ENCODE measurements at places on chromosomes 4 and X. TPM values are rescaled to one million over a fixed set of nuclear protein-coding genes. Genes with fewer than 3 reads are reported as not detected.

- H3K27ac ChIP-seq: no peak overlapping the region
- H3K27me3 ChIP-seq: no peaks in the 10 kb centered on the region
- no peaks in the 10 kb centered on the region for H3K36me3 ChIP-seq
- H3K4me1 ChIP-seq: no peaks in the 10 kb centered on the region
Measured at GRCh38 chrX:114508756-114509155, 75.1 kb upstream of the HTR2C start.

DNA sequence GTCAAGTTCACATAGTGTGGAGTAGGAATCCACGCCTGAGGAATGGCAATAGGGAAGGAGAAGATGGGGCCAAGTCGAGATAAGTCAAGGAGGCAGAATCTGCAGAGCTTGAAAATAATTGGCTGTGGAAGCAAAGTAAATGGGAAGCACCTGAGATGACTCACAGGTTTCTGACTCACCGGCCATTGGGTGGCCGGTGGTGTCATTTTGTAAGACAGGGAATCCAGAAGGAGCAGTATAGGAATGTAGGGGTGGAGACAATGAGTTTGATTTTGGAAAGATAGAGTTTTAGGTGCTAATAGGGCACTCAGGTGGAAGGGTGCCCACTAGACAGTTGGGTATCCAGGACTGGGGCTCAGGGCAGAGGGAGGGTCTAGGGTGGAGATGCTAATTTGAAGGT is 201.0 kb upstream of the MAMLD1 start:
- no peak overlapping the region for H3K27ac ChIP-seq
- H3K27me3 ChIP-seq: no peaks in the 10 kb centered on the region
- H3K36me3 ChIP-seq: no peaks in the 10 kb centered on the region
- DNase-seq: no peak

Gene ITGB1BP2
- 3.2 TPM for total RNA-seq

- H3K4me1 ChIP-seq: peaks cover 12% of the 10 kb centered on the region
- H3K27ac ChIP-seq: no peak overlapping the region
- H3K4me3 ChIP-seq: no peak overlapping the region
- H3K36me3 ChIP-seq: no peaks in the 10 kb centered on the region
- no peaks in the 10 kb centered on the region for H3K27me3 ChIP-seq
Measured at GRCh38 chr4:26863512-26863911, 2.9 kb downstream of the STIM2 start.

- H3K27ac ChIP-seq: no peak within 1 kb of the TSS
- DNase-seq: no peak
- H3K4me1 ChIP-seq: no peaks in the 10 kb centered on the region
- H3K36me3 ChIP-seq: no peaks in the 10 kb centered on the region
- H3K27me3 ChIP-seq: no peaks in the 10 kb centered on the region
Measured at GRCh38 chrX:142204522-142205433, at the start of gene MAGEC2. Gene MAGEC2 (minus strand): TSS chrX:142205290. CDS start chrX:142203987, 1,303 bp downstream.

Gene SASH3
- total RNA-seq: not detected

- DNase-seq: no peak
- H3K4me1 ChIP-seq: no peaks in the 10 kb centered on the region
- no peaks in the 10 kb centered on the region for H3K27me3 ChIP-seq
- H3K36me3 ChIP-seq: no peaks in the 10 kb centered on the region
- H3K27ac ChIP-seq: no peak overlapping the region
Measured at GRCh38 chr4:146059865-146060264, 115.7 kb upstream of the LSM6 start.

DNA sequence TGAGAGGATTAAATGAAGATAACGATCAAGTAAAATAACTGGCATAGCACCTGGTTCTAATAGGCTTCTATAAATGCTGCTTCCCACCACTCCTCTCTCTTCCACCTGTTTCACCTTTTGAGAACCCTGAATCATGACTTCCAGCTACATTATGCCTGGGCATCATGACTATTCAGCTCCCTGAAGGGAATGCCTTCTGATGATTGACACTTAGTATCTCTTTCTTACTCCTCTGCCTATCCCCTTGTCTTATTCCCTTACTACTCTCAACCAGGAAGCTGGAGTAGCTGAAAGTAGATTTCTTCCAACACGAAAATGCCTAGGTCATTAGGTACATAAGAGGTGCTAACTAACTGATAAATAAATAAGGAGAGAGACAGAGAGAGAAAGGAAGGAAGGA is 24.7 kb upstream of the CXCL8 start:
- H3K27ac ChIP-seq: no peak overlapping the region
- no peaks in the 10 kb centered on the region for H3K36me3 ChIP-seq
- H3K4me3 ChIP-seq: no peak overlapping the region
- peaks cover 8% of the 10 kb centered on the region for H3K4me1 ChIP-seq
- DNase-seq: no peak
- no peaks in the 10 kb centered on the region for H3K27me3 ChIP-seq

Gene ARMCX1
- total RNA-seq: 17.9 TPM

DNA sequence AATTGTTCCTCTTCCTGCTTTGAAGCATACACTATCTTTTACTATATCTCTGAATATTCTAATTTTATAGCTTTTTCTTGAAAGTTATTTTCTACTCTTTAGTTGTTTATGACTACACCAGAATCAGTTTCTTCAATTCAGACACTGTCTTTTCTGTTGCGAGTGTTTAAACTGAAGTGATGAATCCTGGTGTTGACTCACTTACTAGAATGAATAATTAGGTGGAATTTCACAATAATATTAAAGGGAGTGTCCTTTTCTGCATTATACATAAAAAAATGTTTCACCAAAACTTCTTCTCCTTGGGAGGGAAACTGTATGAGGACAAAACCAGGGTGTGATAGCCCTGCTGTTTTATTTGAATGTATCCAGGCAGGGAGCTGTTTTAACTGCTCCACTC is 1383.1 kb downstream of the C4orf33 start:
- no peak overlapping the region for H3K27ac ChIP-seq
- H3K4me1 ChIP-seq: peaks cover 2% of the 10 kb centered on the region
- no peaks in the 10 kb centered on the region for H3K27me3 ChIP-seq
- no peaks in the 10 kb centered on the region for H3K36me3 ChIP-seq

- H3K4me3 ChIP-seq: peak overlapping the region; percentile 35
- H3K36me3 ChIP-seq: no peaks in the 10 kb centered on the region
- H3K27me3 ChIP-seq: no peaks in the 10 kb centered on the region
- H3K4me1 ChIP-seq: no peaks in the 10 kb centered on the region
- DNase-seq: peak; percentile 18
Measured at GRCh38 chr4:80471756-80472155, 136.2 kb downstream of the CFAP299 start.

- DNase-seq: peak; percentile 11
- no peak overlapping the region for H3K4me3 ChIP-seq
- H3K36me3 ChIP-seq: no peaks in the 10 kb centered on the region
- H3K4me1 ChIP-seq: peaks cover 14% of the 10 kb centered on the region
- H3K27me3 ChIP-seq: no peaks in the 10 kb centered on the region
Measured at GRCh38 chrX:110163488-110163887, 154.4 kb downstream of the AMMECR1 start.

GRCh38 chrX:18757956-18758932 is 50.8 kb downstream of the PPEF1 start:
- no peak overlapping the region for H3K27ac ChIP-seq
- H3K4me1 ChIP-seq: no peaks in the 10 kb centered on the region
- H3K27me3 ChIP-seq: no peaks in the 10 kb centered on the region

DNA sequence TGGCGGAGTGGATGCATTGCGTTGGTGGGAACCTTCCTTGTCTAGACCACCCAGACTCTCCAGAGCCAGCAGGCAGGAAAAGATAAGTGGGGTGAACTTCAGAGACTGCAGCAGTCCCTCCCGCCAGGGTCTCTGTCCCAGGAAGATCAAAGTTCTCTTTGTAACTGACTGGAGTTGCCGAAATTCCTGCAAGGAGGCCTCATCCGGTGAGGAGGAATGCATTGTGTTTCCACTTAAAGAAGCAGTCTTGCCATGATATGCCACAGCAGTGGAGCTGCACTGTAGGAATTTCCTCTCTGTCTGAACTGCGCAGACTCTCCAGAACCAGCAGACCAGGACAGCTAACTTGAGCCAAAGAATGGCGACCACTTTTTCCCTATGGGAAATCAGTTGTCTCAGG is 1190.4 kb downstream of the TECRL start:
- H3K36me3 ChIP-seq: no peaks in the 10 kb centered on the region
- H3K27ac ChIP-seq: no peak overlapping the region
- DNase-seq: no peak
- no peak overlapping the region for H3K4me3 ChIP-seq
- H3K4me1 ChIP-seq: no peaks in the 10 kb centered on the region

Gene SMIM20
- 19.4 TPM for total RNA-seq

Measured in astrocyte (in vitro differentiated cells and primary cell).